SK-N-SH (cell line): ENCODE measurements at places on chromosomes 2 and 18. TPM values are rescaled to one million over a fixed set of nuclear protein-coding genes. Genes with fewer than 3 reads are reported as not detected.
A peak's percentile ranks its signal among the peaks of the same experiment; 100 is the strongest.

DNA sequence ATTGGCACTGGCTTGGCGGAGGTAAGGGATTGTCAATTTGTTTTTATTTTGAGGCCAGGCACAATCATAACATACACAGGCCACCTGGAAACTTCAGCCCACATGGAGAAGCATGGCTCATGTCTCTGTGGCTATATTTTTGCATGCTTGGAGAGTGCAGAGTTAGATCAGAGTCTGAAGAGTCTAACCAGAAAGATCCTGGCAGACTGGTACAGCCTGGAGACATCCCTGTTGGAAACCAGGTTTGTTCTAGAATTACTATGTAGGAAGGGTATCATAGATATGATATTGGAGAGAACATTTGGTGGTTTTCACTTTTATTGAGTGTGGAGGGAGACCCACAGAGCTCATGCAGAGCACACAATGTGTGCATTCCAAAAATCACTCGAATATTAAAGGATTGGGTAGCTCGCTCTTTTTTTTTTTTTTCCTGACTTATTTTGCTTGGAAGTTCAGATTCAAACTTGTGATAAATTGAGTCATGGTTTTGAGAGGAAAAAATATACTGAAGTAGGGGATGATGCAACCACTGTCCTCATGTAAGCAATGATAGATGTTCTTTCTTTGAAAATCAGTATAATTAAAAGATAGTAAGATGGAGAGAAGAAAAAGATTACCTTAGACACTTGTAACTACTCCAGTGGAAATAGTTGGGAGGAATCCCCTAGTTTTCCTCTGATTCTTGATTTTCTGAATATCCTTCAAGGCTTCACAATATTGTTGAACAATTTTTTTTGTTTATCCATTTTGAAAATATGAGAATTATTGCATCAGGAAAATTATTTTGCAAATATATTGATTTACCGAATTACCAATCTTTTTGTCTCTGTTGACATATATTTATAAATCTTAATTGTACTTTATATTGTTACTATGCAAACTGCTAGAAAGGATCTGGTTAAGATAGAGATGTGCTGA, 185.7 kb upstream of the ZEB2 start:
- no peak for DNase-seq

GRCh38 chr2:171158790-171159371, 1.8 kb downstream of the TLK1 start:
- peak; percentile 27 for DNase-seq

- DNase-seq = peak; percentile 18
Measured at GRCh38 chr2:96100893-96101304, 15.5 kb downstream of the ADRA2B start.

Gene MGAT4A
- polyA plus RNA-seq = 0.05 and 0.07 TPM in 2 replicates

DNA sequence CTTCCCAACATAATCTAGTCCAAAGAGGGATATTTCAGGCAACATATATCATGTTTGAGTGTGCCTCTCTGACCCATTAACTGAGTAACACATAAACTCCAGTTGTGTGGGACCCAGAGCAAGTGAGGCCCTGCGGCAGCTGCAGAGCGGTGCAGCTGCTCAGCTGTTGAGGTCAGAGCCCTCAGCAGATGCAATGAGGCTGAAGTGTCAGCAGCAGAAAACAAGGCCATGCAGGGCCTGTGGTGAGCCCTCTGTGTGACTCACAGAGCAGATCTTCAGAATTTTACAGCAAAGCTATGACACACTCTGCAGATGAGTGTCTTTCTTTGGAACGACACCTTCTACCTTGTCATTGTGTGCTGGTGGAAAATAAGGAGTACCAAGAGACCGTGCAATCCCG, 168.5 kb downstream of the CBLN2 start:
- no peak for DNase-seq

- no peak for DNase-seq
Measured at GRCh38 chr2:143071185-143071876, 57.9 kb upstream of the ARHGAP15 start.

- DNase-seq = no peak
Measured at GRCh38 chr2:17208511-17208910, 309.7 kb downstream of the RAD51AP2 start.

- no peak for DNase-seq
Measured at GRCh38 chr18:63189817-63190216, 129.8 kb downstream of the BCL2 start.

GRCh38 chr2:119864318-119864717, 104.6 kb downstream of the PTPN4 start:
- no peak for DNase-seq
